ENCODE measurements at places on chromosomes 1 and 21.

GRCh38 chr1:28297826-28298225, 31.0 kb upstream of the MED18 start:
- no peak for DNase-seq

DNA sequence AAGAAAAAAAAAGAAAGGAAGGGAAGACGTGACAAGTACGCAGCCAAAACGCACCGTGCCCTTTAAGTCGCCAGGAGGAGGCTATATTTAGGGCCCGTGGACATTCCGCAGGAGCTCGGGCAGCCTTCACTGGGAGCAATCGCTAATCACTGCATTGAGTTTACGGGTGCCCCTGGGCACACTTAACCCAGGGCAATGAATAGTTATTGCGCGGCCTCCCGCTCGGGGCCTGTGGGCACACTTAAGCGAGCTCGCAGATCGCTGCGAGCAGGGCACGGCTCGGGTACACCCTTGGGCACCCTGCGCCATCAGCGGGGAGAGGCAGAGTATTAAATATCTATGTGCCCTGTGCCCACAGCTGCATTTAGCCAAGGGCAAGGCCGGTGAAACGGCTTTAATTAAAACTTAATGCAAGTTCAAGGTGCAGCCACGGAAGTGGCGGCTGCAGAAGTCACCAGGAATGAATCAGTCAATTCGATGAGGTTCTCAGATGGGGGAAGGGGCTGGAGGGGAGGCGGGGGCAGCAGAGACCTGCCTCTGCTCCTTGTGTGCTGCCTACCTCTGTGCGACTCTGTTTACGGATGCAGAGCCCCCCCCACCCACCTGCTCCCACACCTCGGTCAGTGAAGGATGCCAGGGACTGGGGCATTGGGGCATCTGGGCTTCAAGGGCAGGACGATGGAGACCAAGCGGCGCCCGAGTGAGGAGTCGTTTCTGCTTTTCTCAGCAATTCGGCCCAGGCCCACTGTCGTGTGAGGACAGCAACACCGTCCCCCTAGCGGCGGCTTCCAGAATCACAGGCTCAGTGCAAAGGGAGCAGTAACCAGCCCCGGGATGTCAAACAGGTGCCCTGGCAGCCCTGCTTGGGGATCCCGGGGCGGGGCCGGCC, 51.8 kb upstream of the TARDBP start:
- DNase-seq = peak; percentile 60

GRCh38 chr1:240115831-240116230, 24.1 kb downstream of the FMN2 start:
- DNase-seq = no peak

DNA sequence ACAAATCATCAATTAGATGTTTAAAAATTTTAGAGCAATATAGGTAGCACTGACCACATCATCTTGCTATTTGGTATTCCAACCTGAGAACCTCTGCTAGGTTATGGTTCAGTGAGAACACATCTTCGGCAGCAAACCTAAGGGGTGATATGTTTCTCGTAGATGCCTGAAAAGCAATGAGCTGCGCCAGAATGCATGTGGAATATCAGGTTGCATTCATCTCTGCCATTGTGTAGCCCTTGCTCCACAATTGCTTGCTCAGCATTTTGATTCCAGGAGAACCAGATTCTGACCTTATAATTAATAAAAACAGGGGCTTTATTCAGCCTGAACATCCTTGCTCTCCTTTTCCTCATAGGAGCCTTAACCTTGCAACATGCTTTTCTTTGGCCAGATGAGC, 408.1 kb downstream of the USH2A start:
- DNase-seq = no peak

- DNase-seq = no peak
These were observed 50.1 kb upstream of the TSPAN2 start for GRCh38 chr1:115139381-115139780.

All from fibroblast of the aortic adventitia (primary cell).